GOT3 (cell line): ENCODE measurements at places on chromosomes 4 and X.

GRCh38 chrX:20029728-20030127 is 38.9 kb upstream of the BCLAF3 start:
- no peak for DNase-seq

DNA sequence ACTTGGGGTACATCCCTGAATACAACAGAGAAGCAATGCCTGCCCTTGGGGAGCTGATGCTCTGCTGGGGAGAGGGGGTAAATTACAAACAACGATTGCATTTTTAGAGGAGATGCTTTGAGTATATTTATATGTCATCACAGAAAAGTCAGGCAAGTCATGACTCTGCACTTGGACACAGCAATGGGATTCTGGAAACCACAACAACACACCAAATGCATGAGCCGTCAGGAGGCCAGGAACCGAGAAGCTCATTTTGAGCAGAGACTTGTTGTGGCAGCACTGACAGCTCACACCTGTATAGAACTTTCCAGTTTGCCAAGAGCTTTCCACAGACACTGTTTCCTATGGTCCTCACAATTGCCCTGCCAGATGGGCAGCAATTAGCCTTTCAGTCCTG is 113.2 kb upstream of the RBPJ start:
- DNase-seq: no peak

GRCh38 chr4:106395582-106395981 is 27.0 kb upstream of the GIMD1 start:
- no peak for DNase-seq

- DNase-seq: no peak
These were observed 793.6 kb upstream of the INTU start for GRCh38 chr4:126838941-126839679.

- DNase-seq: peak; percentile 43
These were observed 196.0 kb upstream of the PSAPL1 start for GRCh38 chr4:7630568-7631287.

GRCh38 chr4:41106694-41107419 is 107.5 kb downstream of the APBB2 start:
- no peak for DNase-seq

GRCh38 chr4:127238956-127239475 is 393.7 kb upstream of the INTU start:
- no peak for DNase-seq

DNA sequence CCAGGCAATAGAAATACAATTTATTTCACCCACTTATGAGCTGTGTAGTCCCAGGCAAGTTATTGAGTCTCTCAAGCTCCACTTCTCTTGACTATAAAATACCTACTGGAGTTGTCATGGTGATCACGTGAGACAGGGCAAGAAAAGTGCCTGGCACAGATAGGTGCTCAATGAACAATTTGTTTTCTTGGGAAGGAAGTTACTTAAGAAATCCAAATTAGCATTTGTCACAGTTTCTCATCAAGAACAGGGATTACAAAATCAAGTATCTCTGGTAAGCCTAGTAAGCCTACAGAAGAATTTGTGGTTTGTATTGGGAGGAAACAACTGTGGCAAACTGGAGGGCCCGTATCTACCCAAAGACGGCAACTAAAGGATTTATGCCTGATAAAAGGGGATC is 37.5 kb upstream of the RASGEF1B start:
- no peak for DNase-seq

DNA sequence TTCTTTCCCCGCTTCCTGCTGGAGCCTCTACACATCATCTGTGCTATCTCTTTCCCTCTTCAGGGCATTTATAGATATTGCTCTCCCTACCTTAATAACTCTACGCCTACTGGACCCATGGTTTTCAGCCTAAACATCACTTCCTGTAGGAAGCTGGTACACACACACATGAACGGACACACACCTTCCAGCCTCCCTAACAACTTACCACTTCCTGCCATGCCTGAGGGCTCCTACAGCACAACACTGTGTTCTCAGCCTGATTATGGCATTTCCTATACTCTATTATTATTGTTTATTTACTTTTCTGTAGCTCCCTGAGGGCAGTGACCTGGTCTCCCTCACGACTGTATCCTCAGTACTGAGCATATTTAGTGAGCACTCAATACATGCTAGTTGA is 163.6 kb upstream of the MAP3K15 start:
- no peak for DNase-seq

DNA sequence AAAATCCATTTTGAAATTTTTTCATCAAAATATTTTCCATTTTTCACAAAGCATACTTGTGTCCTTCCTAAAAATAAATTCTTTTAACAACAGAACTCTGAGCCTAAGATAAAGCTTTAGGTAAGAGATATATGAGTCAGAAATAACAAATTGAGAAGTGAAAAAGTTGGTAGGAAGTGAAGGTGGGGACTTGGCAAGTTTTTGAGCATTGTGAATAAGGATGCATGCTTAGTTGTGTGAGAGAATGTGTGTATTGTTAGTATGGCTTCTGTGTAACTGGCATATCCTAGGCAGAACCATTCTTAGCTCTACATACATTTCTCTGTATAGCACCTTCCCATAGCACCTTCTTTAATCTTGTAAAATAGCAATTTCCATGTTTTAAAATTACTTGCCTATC is 6.8 kb downstream of the ASB5 start:
- no peak for DNase-seq

DNA sequence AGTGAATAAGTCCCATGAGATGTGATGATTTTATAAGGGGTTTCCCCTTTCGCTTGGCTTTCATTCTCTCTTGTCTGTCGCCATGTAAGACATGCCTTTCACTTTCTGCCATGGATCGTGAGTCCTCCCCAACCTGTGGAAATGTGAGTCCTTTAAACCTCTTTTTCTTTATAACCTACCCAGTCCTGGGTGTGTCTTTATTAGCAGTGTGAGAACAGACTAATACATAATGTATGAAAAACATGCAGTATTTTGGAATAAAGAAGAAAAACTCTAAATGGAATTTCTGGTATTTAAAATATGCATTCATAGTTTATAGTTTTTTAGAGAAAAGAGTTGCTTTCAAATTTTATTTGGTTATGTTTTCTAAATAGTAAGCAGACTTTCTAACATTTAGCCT is 360.7 kb downstream of the PCDH7 start:
- DNase-seq: no peak

- no peak for DNase-seq
These were observed 55.3 kb downstream of the KLHL4 start for GRCh38 chrX:87572901-87573300.

GRCh38 chr4:78707268-78707667 is 68.9 kb upstream of the BMP2K start:
- DNase-seq: no peak

GRCh38 chrX:30597216-30598012 is 19.8 kb upstream of the TASL start:
- no peak for DNase-seq

DNA sequence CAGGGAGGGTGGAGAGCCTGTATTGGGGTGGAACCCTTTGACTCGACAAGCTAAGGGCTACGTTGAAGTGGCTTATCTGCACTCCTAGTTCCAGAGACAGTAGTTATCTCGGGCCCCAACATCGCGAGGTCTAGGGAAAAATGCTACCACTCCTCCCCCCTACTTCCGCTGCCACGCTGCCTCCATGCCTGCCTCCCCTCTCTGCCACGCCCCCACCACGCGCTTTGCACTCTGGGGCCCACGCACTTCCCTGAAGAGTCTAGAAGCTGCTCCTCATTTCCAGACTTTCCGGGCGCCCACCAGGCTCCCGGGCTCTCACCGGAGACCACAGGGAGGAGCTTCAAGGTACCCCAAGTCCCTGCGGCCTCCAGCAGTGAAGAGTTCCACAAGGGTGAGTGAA is at the start of gene PASD1:
TSS of gene PASD1 (plus strand) at position 227 of the 400 bp plus-strand sequence. CDS start 37,879 bp downstream, outside the sequence.
- DNase-seq: no peak

DNA sequence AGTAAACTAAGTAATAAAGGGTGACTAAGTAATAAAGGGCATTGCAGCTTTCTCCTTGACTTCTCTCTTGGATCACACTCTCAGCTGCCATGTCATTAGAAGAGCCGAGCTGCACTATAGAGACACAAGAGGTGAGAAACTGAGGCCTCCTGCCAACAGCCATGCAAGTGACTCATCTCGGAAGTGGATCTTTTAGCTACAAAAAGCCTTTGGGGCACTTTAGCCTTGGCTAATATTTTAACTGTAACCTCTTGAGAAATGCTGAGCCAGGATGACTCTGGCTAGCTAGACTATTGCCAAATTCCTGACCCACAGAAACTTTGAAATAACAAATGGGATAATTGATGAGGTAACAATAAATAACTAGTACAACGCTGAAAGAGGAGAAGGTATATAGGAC is 1.5 kb upstream of the NEIL3 start:
- peak; percentile 1 for DNase-seq

GRCh38 chr4:113708250-113708649 is 53.3 kb downstream of the CAMK2D start:
- no peak for DNase-seq

- no peak for DNase-seq
These were observed 78.6 kb downstream of the MAGEC1 start for GRCh38 chrX:141982296-141982695.

DNA sequence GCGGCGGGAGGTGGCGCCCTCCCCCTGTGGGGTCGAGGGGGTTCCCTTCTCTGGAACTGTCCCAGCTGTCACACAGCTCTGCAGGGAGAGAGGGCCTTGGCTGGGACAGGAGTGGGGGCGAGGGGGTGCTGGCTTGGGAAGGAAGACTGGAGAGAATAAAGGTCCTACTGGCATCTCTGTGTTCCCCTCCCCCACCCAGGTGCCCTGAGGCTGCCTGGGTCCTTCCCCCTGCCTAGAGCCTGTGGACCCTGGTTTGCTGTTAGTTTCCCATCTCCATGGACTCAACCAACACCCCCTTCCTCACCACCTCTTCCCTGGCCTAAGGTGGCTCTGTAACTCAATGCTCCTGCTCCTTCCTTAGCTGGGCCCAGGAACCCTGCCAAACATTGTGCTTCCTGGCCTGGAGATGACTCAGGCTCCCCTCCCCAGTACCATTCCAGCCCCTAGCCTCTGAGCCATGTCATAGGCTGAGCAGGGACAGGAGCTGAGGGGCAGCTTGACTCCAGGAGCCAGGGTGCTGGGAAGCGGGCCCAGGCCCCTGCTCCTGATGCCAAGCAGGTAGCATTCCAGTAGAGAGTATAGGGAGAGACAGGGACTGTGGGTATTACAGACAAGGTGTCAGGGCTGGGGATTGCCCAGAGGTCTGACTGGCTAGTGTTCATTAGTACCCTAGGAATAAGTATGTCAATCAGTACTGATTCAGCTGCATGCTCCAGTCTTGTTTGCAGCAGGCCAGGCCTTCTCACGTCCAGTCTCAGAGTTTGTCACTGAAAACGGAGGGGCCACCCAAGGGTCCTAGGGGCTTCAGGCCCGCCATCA is 100.7 kb downstream of the EFNB1 start:
- DNase-seq: no peak

GRCh38 chr4:148445071-148445859 is 3.1 kb upstream of the NR3C2 start:
- DNase-seq: no peak

DNA sequence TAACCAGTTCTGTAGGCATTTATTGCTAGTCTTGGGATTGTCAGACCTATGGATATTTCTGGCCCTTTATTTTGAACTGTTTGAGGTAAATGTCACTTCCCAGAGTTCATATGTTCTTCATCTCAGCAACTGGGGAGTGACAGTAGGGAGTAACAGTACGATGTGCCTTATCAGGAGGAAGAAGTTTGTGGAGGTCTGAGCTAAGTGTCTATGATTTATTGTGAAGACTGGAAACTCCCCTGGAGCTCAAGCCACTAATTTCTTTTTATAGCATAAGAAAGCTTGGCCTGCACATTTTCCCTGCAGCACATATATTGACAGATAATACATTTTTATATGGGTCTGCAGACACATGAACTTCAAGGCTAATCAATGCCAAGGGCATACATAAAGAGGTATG is 383.8 kb downstream of the GRXCR1 start:
- DNase-seq: no peak

GRCh38 chrX:119201570-119201969 is 34.5 kb upstream of the PGRMC1 start:
- DNase-seq: no peak

DNA sequence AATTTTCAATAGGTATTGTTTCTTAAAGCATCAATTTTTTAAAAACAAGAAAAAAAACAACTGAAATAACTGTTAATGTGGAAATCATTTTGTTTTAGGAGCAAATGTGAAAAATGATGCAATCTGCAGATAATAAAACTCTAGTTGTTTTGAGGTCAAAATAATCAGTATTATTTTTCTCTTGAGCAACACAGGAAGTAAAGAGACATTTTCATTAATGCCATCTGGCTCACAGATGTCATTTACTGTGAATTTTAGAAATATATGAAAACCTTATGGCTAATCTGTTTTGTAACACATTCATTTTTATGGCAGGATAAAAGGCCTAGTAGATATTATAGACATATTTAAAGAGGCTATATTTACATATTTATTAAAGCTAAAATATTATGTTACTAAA is 141.6 kb downstream of the PCDH18 start:
- no peak for DNase-seq

- no peak for DNase-seq
These were observed 21.3 kb upstream of the FTHL17 start for GRCh38 chrX:31092970-31093638.

GRCh38 chr4:19945979-19946380 is 305.7 kb upstream of the SLIT2 start:
- no peak for DNase-seq

GRCh38 chr4:144627663-144628076 is 18.3 kb upstream of the HHIP start:
- DNase-seq: no peak

DNA sequence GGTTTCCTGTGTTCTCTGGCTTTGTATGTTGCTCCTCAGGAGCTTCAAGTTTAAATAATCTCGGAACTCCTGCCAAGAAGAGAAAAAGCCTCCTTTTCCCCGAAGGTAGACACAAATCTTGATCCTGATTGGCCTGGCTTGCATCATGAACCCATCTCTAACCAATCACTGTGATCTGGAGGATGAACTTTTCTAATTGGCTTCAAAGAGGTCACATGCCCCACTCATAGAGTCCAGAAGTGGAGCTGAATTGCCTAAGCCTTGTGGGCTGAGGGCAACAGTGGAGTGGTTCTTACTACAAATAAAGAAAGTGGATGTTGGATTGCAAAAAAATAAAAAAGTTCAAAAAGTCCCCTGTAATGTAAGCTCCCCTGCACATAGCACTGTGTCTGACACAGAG is 245.9 kb downstream of the MID1IP1 start:
- DNase-seq: no peak

GRCh38 chr4:7297374-7297773 is 105.0 kb downstream of the SORCS2 start:
- no peak for DNase-seq
